Breast epithelium (tissue), 4 donors: ENCODE measurements at places on chromosomes 5 and 9.
A peak's percentile ranks its signal among the peaks of the same experiment; 100 is the strongest.

DNA sequence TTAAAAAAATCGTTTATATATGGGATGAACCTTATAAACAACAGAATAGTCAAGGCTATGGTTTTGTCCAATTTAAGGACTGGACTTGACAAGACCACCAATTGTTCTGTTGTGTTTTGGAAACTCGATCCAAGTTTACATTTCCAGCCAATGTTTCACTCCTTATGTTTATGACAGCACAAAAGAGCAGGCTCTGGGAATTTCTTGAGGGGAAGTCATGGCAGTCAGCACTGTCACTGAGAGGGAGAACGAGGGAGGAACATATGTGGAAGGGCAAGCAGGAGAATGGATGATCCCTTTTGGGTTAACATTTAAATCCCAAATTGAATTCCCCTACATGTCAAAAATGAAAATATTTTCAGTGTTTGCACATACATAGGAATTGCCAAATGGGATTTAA is 292.5 kb downstream of the MARCHF11 start:
- H3K27ac ChIP-seq: no peak overlapping the region
- no peaks in the 10 kb centered on the region for H3K27me3 ChIP-seq
- no peaks in the 10 kb centered on the region for H3K36me3 ChIP-seq
- DNase-seq: no peak

GRCh38 chr9:134025606-134026541 is 593 bp downstream of the BRD3OS start:
- peak overlapping the region; percentile 71 for H3K27ac ChIP-seq
- H3K4me1 ChIP-seq: no peaks in the 10 kb centered on the region

GRCh38 chr5:115388240-115388639 is 91.8 kb upstream of the CCDC112 start:
- H3K4me3 ChIP-seq: no peak overlapping the region
- no peaks in the 10 kb centered on the region for H3K27me3 ChIP-seq
- H3K4me1 ChIP-seq: no peaks in the 10 kb centered on the region
- no peak for DNase-seq
- no peak overlapping the region for H3K27ac ChIP-seq
- H3K36me3 ChIP-seq: no peaks in the 10 kb centered on the region

DNA sequence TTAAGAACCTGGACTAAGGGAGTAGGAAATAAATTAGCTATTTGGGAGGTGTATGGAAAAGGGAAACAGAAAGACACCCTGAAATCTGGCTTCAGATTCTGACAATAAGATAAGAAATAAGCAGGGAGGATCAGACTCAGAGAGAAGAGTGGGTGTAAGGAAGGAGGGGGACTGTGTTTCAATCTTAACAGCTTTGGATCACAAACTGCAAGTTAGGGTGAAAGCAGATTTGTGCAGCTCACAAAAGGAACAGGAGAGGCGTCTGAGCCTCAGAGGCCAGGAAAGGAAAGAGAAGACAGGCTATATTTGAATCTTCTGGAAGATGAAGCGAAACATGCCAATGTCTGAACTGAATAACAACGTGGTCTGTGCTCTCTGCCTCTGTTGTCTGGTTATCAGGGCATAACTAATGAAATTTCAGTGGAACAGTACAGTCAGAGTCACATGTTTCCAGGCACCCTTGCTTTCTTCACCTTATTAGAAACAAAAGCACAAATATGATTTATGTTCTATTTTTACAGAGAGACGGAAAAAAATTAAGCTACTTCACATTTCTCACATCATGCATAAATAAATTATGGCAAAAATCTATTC is 26.6 kb downstream of the SGTB start:
- H3K36me3 ChIP-seq: no peaks in the 10 kb centered on the region
- no peaks in the 10 kb centered on the region for H3K27me3 ChIP-seq
- no peak overlapping the region for H3K27ac ChIP-seq
- DNase-seq: no peak

- no peak for DNase-seq
- no peaks in the 10 kb centered on the region for H3K4me1 ChIP-seq
- no peaks in the 10 kb centered on the region for H3K36me3 ChIP-seq
Measured at GRCh38 chr5:162324328-162324727, 256.8 kb downstream of the GABRG2 start.

DNA sequence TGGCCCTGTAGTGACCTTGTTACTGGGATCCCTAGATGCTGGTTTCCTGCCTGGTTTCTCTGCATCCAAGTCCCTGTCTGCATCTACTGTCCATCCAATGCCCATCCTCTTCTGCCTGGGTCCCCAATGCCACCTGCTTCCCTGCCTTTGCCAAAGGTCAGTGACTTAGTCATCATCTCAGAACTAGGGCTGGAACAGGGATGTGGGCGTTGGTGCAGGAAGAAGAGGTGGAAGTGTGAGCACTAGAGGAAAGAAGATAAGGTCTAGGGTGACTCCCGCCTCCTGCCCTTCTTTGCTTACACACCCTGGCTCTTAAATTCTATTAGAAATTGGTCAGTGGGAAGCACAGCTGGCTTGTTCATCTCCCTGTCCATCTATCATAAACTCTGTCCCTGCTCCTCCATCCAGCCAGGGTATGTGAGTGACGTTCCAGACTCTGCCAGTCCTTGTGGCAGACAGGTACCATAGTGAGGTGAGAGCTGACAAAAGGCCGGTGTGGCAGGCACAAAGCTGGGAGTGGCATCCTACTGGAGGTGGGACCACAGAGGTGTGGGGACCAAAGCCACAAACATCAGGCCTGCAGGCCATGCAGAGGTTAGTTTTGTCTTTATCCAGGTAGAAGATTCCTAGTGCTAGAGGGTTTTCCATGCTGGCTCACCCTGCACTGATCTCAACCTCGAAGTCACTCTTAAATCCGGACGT is 9.2 kb downstream of the PTPN3 start:
- no peaks in the 10 kb centered on the region for H3K27me3 ChIP-seq
- no peak overlapping the region for H3K27ac ChIP-seq

DNA sequence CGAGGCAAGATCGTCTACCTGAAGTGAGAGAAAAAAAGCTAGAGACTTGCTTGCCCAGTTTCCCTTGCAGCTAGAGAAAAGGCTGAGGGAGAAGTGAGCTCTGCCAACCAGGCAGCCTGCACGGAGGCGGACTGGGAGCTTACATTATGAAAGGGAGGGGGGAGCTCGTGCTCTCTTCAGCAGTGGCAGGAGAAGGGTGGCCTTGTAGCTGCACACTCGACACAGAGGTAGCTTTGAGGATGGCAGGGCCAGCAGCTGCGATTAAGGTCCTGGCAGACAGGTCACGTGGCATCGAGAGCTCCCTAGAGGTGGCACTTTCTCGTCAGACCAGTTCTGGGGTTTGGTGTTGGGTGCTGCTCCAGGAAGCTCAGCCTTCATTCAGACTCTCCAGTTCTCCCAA is 26.7 kb downstream of the APBA1 start:
- H3K4me3 ChIP-seq: peak overlapping the region; percentile 39
- DNase-seq: peak; percentile 79
- H3K36me3 ChIP-seq: no peaks in the 10 kb centered on the region
- H3K27me3 ChIP-seq: no peaks in the 10 kb centered on the region

GRCh38 chr9:114282926-114283325 is 40.0 kb upstream of the ORM1 start:
- H3K27me3 ChIP-seq: no peaks in the 10 kb centered on the region
- H3K27ac ChIP-seq: no peak overlapping the region
- no peak overlapping the region for H3K4me3 ChIP-seq
- DNase-seq: no peak
- no peaks in the 10 kb centered on the region for H3K36me3 ChIP-seq

GRCh38 chr5:106094204-106094607 is 1576.5 kb downstream of the EFNA5 start:
- no peaks in the 10 kb centered on the region for H3K36me3 ChIP-seq
- H3K4me1 ChIP-seq: no peaks in the 10 kb centered on the region
- peak; percentile 41 for DNase-seq
- no peak overlapping the region for H3K4me3 ChIP-seq

DNA sequence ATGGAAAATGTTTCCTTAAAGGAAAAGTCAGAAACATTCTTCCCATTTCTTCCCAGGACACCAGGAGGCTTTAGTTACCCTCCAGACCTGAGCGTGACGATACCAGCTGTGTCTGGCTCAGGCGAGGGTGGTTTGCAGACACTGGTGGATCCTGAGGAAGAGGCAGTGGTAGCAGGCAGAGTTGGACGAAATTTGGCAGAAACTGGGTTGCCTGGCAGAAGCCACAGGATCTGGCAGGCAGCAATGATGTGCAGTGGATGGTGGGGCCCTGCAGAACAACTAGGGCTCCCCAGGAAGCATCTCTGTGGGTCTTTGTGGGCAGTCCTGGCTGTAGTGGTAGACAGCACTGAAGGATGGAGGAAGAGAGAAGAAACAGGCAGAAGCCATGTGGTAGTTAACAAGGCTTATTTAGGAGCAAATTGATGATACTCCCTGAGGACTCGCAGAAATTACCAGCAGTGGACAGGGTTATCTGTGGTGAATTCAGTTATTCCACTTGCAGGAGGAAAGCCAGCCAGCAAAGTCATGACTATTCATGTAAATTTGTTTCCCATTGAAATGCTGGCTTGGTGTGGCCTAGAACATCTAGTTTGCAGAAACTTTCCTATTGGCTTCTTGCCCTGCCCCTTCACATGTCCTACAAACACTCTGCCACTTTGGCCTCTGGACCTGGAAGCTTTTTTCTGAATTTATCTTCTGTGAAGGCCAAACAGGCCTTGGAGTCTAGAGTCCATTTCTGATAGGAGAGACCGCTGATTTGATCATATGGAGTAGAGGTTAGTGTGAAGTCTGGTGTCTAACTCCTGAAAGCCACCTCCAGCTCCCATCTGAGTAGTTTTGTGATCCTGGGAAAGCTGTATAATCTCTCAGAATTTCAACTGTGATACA is 212.0 kb downstream of the DMRT2 start:
- H3K4me3 ChIP-seq: no peak overlapping the region
- H3K4me1 ChIP-seq: no peaks in the 10 kb centered on the region
- H3K36me3 ChIP-seq: no peaks in the 10 kb centered on the region
- no peak overlapping the region for H3K27ac ChIP-seq

GRCh38 chr5:137629646-137630045 is 106.2 kb downstream of the KLHL3 start:
- H3K27me3 ChIP-seq: no peaks in the 10 kb centered on the region
- DNase-seq: no peak
- no peaks in the 10 kb centered on the region for H3K36me3 ChIP-seq
- H3K4me3 ChIP-seq: peak overlapping the region; percentile 26
- H3K27ac ChIP-seq: no peak overlapping the region

- H3K36me3 ChIP-seq: no peaks in the 10 kb centered on the region
- no peak for DNase-seq
- no peaks in the 10 kb centered on the region for H3K4me1 ChIP-seq
- no peak overlapping the region for H3K27ac ChIP-seq
- H3K4me3 ChIP-seq: no peak overlapping the region
Measured at GRCh38 chr5:58496488-58496887, 5.3 kb downstream of the GAPT start.

- H3K36me3 ChIP-seq: no peaks in the 10 kb centered on the region
- H3K27me3 ChIP-seq: no peaks in the 10 kb centered on the region
- peak overlapping the region; percentile 69 for H3K27ac ChIP-seq
- H3K4me3 ChIP-seq: no peak overlapping the region
- DNase-seq: peak; percentile 78
Measured at GRCh38 chr5:132439521-132440089, 51.0 kb downstream of the IRF1 start.

DNA sequence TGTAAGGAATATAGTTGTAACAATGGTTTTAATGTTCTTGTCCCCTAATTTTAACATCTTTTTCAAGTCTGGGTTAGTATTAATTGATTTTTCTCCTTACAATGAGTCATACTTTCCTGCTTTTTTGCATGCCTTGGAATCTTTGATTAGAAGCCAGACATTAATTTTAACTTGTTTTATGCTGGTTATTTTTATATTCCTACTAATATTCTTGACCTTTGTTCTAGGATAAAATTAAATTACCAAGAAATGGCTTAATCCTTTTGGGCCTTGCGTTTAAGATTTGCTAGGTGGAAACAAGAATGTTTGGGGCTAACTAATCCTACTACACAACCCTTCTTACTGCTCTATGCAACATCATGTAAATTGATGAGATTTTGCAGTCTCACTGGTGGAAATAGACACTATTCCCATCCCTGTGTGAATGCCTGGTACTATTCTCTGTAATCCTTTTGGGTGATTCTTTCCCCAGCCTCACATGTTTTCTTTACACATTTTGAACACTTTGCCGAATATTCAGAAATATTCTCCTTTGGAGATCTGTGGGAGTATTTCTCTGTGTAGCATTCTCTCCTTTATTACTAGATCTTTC is 47.2 kb downstream of the ZCCHC7 start:
- H3K36me3 ChIP-seq: no peaks in the 10 kb centered on the region
- H3K27ac ChIP-seq: no peak overlapping the region
- no peaks in the 10 kb centered on the region for H3K4me1 ChIP-seq
- DNase-seq: no peak

GRCh38 chr9:37987467-37987981 is 81.5 kb downstream of the SHB start:
- no peak overlapping the region for H3K4me3 ChIP-seq
- H3K36me3 ChIP-seq: no peaks in the 10 kb centered on the region
- no peaks in the 10 kb centered on the region for H3K27me3 ChIP-seq
- H3K27ac ChIP-seq: no peak overlapping the region
- no peaks in the 10 kb centered on the region for H3K4me1 ChIP-seq

- peak within 1 kb of the TSS; percentile 51 for H3K4me3 ChIP-seq
- peaks cover 12% of the 10 kb centered on the region for H3K4me1 ChIP-seq
Measured at GRCh38 chr5:321230-321725, at the start of gene AHRR. Gene AHRR, plus strand, starts transcription at chr5:321714. Its CDS starts 22,189 bp downstream, at chr5:343903.

DNA sequence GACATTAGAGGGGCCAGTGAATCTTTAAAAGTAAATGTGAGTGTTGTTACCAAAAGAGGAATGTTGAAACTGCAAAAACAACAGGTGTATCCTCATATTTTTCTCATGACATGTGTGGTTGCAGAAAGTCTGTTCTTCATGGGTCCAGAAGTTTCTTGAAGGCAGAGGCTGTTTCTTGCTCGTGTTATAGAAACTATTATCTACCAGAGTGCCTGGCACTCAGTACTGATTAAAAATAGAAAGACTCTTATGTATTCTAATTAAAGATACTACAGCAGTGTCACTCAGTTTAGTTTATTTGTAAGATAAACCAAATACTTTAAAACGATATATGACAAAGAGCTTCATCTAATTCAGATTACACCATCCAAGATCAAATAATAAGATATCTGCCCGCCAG is 1864.2 kb upstream of the WWC1 start:
- no peaks in the 10 kb centered on the region for H3K4me1 ChIP-seq
- no peaks in the 10 kb centered on the region for H3K27me3 ChIP-seq
- no peak overlapping the region for H3K27ac ChIP-seq
- no peak for DNase-seq

- peaks cover 15% of the 10 kb centered on the region for H3K36me3 ChIP-seq
- H3K27me3 ChIP-seq: no peaks in the 10 kb centered on the region
- no peak for DNase-seq
- H3K4me1 ChIP-seq: no peaks in the 10 kb centered on the region
Measured at GRCh38 chr5:180568914-180569313, 22.4 kb downstream of the SCGB3A1 start.

DNA sequence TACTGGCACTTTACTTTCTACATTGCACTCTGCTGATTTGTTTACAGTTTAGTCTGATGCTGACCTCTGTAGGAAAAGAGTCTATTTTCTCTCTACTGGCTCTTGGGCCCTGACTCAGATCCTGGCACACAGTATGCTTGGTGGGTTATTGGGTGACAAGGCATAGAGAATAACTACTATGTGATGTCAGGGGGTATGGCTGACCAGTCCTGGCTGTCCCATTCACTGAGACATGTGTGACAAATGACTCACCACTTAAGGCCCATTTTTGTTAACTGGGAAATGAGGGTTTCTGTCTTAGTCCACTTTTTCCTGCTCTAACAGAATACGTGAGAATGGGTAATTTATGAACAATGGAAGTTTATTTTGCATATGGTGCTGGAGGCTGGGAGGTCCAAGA is 66.4 kb downstream of the DAPK1 start:
- no peak overlapping the region for H3K4me3 ChIP-seq
- no peaks in the 10 kb centered on the region for H3K36me3 ChIP-seq
- H3K27ac ChIP-seq: no peak overlapping the region
- no peak for DNase-seq
